ENCODE measurements at places on chromosomes 2 and 18. TPM values are rescaled to one million over a fixed set of nuclear protein-coding genes. Genes with fewer than 3 reads are reported as not detected.
A peak's percentile ranks its signal among the peaks of the same experiment; 100 is the strongest.

GRCh38 chr2:238264072-238264460, 24.2 kb upstream of the HES6 start:
- DNase-seq, result no peak

DNA sequence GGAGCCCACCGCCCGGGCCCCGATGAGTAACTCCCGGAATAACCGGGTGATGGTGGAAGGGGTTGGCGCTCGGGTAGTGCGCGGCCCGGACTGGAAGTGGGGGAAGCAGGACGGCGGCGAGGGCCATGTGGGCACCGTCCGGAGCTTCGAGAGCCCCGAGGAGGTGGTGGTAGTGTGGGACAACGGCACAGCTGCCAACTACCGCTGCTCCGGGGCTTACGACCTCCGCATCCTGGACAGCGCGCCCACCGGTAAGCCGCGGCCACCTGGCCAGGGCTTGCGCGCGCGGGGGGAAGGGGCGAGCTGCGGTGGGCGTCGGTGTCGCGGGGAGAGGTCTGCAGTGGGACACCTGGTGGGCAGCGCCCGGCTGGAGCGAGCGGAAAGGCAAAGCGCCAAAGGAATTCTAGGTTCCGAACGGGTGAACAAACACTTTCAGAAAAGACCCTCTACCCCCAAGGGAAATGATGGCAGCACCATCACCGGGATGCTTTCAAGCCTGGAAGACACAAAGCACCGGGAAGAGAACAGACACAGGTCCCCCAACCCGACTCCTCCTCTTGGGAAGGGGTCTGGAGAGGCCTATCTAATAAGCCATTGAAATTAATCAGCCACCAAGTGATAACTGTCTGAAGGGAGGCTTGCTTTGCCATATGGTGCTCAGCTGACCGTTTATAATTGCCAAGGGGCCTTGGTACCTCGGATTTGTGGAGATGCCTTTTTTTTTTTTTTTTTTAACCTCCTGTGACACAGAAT, 1.1 kb downstream of the MIB1 start:
- DNase-seq, result no peak

- no peak for DNase-seq
Observed at GRCh38 chr2:72149556-72150156, 2.0 kb upstream of the CYP26B1 start.

DNA sequence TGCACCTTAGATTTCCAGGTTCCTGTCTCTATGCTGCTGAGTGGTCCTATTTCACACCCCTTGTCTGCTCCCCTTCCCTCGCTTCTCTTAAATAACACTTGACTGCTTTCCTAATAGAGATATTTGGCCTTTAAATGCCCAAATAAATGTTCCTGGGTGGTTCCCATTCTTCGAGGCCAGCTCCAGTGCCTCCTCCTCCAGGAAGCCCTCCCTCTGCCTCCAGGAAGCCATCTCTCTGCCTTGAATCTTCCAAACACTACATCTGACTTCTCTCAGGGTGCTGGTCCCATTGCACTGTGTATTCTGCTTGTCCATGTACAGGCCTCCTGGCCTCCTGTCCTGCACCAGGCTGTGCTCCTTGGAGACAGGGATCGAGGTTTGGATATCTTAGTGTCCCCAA, 14.2 kb downstream of the EHD3 start:
- DNase-seq, result no peak

SERPINB2 gene
- 100 TPM for total RNA-seq

TMEM200C gene
- 3.8 TPM for total RNA-seq

EVA1A gene
- not detected for total RNA-seq

- no peak for DNase-seq
Observed at GRCh38 chr2:138767101-138767500, 13.1 kb downstream of the NXPH2 start.

- peak; percentile 86 for DNase-seq
Observed at GRCh38 chr2:204691911-204692510, 146.7 kb downstream of the PARD3B start.

CIB4 gene
- total RNA-seq, result not detected

GRCh38 chr2:45134726-45135125, 125.5 kb upstream of the SIX2 start:
- DNase-seq, result peak; percentile 8

DNA sequence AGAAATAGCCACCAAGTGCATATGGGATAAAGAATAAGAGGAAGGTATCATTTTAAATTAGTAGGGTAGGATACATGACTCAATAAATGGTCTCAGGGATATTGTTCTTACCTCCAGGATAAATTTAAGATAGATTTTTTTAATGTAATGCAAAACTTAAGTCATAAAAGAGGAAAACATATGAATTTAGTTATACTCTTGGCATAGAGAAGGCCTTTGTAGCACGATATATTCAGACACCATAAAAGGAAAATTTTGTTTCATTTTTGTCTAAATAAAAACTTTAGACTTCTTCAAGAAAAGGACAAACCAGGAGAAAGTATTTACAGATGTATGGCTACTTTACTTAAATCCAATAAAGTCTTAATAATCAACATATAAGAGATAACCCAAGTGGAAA, 78.5 kb upstream of the CAB39 start:
- no peak for DNase-seq

DNA sequence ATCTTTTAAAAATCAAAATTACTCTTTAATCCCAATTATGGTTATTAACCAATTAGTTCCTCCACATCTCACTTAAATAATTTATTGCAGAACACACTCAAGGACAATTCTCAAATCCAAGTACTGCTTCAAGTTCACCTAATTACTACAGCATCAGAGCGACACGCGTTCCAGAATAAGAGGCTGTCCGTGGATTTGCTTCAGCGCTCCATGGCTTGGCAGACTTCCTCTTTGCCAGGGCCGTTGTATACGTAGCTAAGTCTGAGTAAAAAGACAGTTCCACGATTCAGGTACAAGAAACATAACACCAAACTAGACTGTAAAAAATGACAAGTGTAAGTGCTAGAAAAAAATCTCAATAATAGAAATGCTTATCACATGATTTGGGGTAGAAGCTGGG, 153.2 kb upstream of the MYT1L start:
- DNase-seq, result no peak

FAHD2B gene
- 27.4 TPM for total RNA-seq

CSRNP3 gene
- total RNA-seq, result 1.2 TPM

- no peak for DNase-seq
Observed at GRCh38 chr18:59143441-59143840, 3.8 kb downstream of the SEC11C start.

GRCh38 chr2:130372833-130373807, 17.3 kb downstream of the PTPN18 start:
- DNase-seq, result no peak

GNAL gene
- total RNA-seq, result 8.6 TPM

DNA sequence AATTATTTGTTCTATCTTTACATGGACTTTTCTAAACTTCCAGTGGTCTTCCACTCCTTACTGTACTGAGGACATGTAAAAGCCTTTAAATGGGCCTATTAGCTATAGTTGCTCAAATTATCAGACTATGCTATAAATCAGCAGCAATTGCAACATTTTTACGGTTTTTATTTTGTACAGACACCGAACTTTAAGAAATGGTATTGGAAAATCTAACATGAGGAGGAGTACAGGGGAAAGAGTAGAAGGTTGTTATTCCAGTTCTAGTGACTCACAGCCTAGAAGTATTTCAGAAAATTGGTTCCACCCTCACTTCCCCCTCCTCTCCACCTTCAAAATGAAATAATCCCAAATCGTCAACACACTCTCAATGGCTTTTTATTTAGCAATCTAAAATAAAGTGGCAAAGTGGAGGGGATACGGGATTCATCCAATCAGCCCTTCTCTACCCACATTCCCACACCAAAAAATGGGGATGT, 1.1 kb downstream of the NCKAP1 start:
- DNase-seq, result peak; percentile 12

KCNJ13 gene
- total RNA-seq, result not detected

GRCh38 chr2:37226863-37227262, 4.5 kb downstream of the CEBPZ start:
- no peak for DNase-seq

OSR1 gene
- total RNA-seq, result 5.1 TPM

DNA sequence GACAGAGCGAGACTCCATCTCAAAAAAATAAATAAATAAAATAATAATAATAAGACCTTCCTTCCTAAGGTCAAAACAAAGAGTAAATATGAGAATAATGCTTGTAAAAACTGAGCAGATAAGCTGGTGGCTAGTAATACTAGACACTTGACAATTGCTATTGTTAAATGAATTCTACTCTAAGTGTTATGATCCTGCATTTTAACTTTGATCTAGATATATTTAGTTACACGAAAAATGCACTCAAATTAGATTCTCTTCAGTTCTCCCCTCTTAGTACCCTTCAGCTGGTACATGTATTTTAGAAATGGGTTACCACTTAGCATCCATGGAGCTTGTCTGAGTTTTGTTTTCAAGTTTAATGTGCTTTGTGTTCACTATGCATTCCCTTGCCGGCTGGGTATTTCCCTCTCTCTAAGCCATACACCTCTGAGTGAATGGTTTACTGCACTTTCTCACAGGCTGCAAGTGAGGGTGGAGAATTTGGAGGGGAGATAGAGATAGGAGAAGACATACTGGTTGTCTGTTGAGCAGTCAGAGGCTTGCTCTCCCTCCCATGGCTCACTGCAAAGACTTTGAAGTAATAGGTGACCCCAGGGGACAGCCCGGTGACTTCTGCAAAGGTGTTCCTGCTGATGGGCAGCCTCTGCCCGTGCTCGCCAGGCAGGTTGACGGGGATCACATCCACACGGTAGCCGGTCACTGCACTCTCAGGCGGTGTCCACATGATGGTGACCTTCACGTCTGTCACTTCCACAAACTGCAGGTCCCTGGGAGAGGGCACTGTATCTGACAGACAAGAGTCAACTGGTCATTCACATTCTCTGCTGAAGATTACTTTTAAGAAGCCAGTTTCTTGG, 29.9 kb downstream of the FN1 start:
- no peak for DNase-seq

GRCh38 chr18:76388891-76389423, 106.1 kb downstream of the ZNF516 start:
- DNase-seq, result no peak

GRCh38 chr18:55275039-55275901, 312.7 kb downstream of the TCF4 start:
- DNase-seq, result peak; percentile 21

DNA sequence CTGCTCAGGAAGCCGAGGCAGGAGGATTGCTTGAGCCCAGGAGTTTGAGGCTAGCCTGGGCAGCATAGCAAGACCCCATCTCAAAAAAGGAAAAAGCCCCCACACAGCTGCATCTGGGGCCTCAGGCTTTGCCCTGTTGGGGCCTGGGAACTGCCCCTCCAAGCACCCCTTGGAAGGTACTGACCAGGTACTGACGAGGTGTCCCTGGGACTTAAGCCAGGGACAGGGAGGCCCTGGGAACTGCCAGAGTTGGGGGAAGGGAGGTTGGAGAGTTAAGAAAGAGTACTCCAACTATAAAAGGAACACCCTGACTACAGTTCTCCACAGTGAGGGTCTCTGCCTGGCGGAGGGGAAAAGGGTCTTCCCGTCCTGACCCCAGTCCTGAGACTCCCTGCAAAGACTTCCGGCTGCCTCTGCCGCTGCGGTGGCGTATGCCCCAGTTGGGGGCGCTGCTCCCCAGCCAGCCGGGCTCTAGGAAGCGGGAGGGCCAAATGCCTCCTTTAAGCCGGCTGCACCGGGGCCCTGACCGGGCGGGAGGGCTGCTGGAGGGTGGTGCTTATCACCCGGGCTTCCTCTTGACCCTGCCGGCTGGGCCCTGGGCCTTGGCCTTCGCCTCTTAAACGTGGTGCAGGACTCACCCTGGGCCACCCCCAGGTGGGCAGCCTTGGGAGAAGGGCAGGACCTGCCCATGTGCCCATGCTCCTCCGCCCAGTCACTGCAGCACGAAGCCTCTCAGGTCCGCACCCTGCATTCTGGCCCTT, 12.8 kb downstream of the SLC30A3 start:
- DNase-seq, result peak; percentile 60

DNA sequence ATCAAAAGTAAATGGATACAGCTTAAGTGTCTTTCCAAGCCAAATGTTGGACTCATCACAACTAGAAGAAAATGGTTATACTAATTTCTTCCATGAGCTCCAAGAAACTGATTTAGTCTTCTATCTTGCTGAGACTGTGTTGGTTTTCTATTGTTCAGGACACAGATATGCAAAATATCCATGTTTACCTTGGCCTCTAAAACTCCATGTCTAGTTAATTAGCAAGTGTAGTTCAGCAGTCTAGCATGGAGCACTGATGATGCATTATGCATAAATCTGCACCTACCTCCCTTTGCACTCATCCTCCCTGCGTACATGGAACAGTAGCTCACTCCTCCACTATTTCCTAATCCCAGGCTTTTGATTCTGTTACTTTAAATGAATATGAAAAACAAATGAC, 731.4 kb upstream of the CHAC2 start:
- no peak for DNase-seq

DNA sequence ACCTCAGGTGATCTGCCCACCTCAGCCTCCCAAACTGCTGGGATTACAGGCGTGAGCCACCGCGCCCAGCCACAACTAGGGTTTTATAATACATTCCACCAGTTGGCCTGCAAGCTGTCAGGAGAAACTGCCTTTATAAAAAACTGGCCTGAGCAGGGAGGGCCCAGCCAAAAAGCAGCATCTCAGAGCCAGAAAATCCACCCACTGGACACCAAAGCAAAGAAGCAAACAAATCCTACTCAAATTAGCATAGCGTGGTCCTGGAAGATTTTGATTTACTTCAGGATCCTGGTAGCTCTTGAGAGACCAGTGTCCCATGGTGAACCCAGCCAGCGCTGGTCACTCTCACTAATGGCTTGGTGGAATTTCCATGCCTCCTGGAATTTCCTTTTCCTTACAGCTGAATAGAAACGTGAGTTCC, 60.0 kb upstream of the PXDN start:
- no peak for DNase-seq

DNA sequence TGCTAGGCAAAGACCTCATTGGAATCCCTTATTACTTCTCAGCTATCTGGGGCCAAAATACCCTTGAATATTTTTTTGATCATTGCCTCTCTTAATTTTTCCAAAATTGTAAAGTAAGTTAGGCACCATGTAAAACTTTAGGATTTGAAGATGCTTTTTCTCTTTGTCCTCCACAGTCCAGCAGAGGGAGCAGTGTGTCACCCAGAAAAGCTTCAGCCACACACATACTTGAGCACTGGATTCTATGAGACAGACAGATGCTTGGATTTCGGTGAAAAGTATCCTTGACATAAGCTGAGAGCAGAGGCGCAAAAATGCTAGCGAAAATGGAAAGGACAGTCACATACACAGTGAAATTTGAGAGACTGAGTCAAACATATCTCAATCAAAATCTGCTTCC, 74.7 kb upstream of the KCNJ3 start:
- DNase-seq, result peak; percentile 61

RGPD3 gene
- total RNA-seq, result 0.05 TPM

KIF5C gene
- 0.46 TPM for total RNA-seq

DNA sequence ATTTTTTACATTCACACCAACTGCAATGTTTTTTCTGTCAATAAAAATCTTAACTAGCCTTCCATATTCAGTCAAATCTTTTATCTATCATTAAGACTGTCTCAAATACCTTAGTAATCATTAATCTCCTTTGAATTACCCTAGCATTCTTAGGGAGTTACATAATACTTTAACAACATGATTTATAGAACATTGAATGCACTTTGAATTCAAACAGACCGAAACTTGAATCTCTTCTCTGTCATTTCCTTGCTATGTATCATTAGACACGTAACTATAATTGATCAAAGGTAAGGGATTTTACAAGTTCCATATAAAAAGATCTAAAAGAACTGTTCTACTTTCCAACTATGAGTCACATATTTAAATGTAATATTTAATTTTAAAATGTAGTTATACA, 330.9 kb downstream of the RIT2 start:
- no peak for DNase-seq

- DNase-seq, result no peak
Observed at GRCh38 chr18:76443519-76444445, 51.3 kb downstream of the ZNF516 start.

GRCh38 chr2:160574468-160575140, 81.0 kb upstream of the RBMS1 start:
- no peak for DNase-seq

All from NCI-H460 (cell line).